ENCODE measurements at places on chromosomes 2 and 18.

GRCh38 chr2:46385786-46386577, 88.8 kb downstream of the EPAS1 start:
- no peak for DNase-seq

- no peak for DNase-seq
Observed at GRCh38 chr18:74834424-74835309, 237.0 kb downstream of the ZNF407 start.

DNA sequence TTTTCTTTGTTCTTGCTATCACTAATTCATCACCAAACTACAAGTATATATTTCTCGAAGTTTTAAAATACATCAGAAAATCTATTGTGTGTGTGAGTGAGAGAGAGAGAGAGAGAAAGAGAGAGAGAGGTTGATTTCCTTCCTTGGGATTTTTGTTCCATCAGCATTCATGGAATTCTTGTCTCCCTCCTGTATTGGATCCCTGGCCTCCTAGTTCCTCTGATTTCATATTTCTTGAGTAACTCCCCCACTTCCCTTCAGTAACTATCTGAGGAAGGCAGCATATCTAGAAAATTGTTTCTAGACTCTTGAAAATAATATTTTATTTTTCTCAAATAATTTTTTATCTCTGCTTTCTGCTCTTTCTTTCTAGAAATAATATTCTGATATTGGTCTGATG, 13.3 kb upstream of the ACTR2 start:
- DNase-seq, result no peak

GRCh38 chr2:47767880-47768609, 14.9 kb upstream of the MSH6 start:
- peak; percentile 41 for DNase-seq

GRCh38 chr18:42113529-42114191, 158.6 kb downstream of the PIK3C3 start:
- DNase-seq, result peak; percentile 67

GRCh38 chr2:136023416-136023815, 38.0 kb upstream of the DARS1 start:
- no peak for DNase-seq

GRCh38 chr2:174821628-174822027, 57.4 kb upstream of the CHRNA1 start:
- no peak for DNase-seq

DNA sequence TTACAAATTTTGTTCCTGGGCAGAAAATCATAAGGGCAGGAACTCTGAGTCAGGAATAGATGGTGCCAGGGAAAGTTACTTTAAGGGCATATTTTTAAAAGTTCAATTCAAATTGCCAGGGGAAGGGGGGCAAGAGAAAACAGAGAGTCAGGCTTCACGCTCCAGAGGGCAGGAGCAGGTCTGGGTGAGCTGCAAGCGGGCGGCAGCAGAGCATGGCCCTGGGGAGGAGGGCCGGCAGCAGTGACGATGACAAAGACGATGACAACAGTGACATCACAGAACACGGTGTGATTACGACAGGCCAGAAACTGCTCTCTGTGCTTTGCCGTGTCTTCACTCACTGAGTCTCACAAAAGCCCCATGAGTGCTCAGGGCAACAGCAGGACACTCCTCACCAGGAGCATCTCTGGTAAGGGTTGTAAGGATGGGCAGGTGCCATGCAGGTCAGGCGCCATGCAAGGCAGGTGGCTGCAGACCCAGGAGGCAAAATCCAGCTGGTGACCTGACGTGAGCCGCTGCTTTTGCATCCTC, 23.3 kb downstream of the CHST10 start:
- no peak for DNase-seq

DNA sequence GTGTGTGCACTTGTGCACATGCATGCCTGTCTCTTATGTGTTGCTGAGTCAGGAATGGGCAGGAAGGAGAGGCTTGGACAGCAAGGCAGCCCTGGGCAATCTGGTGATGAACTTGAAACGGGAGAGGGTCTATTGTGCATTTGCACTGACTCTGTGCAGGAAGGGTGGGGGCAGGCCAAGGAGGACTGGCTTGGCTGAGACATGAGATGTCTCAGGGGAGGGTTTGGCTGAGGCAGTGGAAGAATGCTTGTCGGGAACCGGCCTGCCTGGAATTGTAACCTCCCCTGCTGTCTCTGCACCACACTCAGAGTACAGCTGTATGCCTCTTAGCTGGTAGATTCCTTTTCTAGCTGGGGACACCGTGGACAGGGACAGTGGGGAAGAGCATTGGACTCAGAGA, 176.1 kb upstream of the TNP1 start:
- peak; percentile 47 for DNase-seq

DNA sequence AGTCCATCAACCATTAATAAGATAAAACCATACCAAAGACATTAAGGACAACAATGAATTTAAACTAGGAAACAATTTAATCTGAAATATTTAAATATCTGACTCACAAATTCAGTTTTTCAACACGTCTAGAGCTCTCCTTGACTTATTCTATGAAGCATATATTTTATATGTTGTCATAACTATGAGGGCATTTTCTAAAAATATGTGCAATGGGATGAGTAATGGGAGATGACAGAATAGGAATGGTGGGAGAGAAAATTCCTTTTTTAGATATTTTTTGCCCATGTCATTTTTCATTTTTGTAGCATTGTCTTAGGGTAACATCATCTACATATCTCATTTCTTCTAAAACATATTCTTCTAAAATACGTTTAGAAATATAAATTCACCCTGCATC, 79.2 kb upstream of the CDH2 start:
- DNase-seq, result no peak

DNA sequence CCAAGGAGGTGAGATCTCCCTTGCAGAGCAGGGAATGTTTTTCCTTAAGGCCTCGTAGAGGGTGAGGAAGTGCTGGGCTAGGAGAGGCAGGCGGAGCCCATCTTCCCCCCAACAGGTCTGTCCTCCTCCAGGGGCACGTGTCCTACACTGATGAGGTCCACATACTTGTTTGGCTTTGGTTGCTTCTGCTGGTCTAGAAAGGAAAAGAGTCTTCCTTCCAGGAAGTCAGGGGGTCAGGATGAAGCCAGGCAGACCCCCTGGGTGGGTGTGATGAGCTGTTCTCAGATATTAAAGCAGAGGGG, 6.0 kb downstream of the SH3BP4 start:
- DNase-seq, result no peak

DNA sequence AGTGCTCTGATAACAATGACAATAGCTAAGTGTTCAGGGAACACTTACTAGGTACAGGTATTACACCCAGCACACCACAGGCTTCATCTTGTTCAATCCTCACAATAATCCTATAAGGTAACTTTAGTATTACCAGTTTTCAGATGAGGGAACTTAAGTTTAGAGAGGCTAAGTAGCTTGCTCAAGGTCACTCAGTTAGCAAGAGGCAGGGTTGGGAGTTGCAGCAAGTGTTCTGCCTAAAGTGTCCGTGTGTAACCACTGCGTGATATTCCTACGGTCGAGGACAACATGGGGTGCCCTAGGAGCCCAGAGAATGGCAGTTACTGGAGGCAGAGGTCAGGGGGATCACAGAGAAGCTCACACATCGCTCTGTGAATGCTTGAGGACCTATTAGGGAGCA, 30.2 kb upstream of the EGR4 start:
- DNase-seq, result no peak

- DNase-seq, result no peak
Observed at GRCh38 chr2:127348426-127349000, 39.3 kb downstream of the MAP3K2 start.

DNA sequence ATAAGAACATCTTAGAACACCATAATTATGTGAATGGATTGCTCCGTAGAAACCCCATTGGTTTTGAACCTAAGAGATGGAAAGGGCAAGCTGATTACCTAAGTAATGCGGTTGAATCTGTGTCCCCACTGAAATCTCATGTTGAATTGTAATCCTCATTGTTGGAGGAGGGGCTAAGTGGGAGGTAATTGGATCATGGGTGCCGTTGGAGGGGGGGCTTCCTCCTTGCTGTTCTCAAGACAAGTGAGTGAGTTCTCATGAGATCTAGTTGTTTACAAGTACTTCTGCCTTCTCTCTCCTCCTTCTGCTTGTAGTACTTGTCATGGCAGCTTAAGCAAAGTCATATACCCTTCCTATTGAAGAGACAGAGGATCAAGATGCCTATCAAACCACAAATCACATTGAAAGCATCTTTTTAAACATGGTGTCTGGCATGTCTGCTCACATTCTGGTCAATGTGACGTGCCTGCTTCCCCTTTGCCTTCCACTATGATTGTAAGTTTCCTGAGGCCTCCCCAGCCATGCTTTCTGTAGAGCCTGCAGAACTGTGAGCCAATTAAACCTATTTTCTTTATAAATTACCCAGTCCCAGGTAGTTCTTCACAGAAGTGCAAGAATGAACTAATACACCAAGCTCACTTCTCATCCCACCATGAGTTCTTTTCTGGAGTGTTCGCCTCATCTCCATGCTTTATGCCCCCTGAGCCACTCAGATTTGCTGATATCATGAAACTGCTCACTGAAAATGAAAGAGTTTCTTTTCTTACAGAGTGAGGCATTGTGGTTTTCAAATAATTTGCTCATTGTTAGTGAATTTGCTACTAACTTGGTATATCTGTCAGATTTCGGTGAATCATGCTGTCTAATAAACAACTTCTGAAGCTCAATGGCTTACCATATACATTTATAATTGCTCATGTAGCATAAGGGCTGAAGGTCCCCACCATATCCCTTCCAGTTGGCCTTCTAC, 23.6 kb downstream of the KCNE4 start:
- peak; percentile 57 for DNase-seq

GRCh38 chr18:43526426-43527145, 249.3 kb upstream of the SYT4 start:
- no peak for DNase-seq

- DNase-seq, result no peak
Observed at GRCh38 chr18:79950515-79951341, 725 bp downstream of the SLC66A2 start.

GRCh38 chr2:191657977-191658376, 20.0 kb upstream of the NABP1 start:
- peak; percentile 67 for DNase-seq

GRCh38 chr2:13652531-13653313, 936.0 kb downstream of the TRIB2 start:
- peak; percentile 75 for DNase-seq
